Activated T-cell treated with anti-CD3 and anti-CD28 coated beads for 24 hours (primary cell): ENCODE measurements at places on chromosomes 7 and 10.

GRCh38 chr7:83306502-83306901 lies 143.8 kb upstream of the PCLO start:
- DNase-seq: no peak

GRCh38 chr10:76451911-76452310 lies 1020.5 kb downstream of the LRMDA start:
- DNase-seq: no peak

GRCh38 chr10:6813856-6814255 lies 233.8 kb upstream of the PRKCQ start:
- no peak for DNase-seq

- no peak for DNase-seq
These were observed 20.1 kb upstream of the SMNDC1 start for GRCh38 chr10:110324805-110325280.

DNA sequence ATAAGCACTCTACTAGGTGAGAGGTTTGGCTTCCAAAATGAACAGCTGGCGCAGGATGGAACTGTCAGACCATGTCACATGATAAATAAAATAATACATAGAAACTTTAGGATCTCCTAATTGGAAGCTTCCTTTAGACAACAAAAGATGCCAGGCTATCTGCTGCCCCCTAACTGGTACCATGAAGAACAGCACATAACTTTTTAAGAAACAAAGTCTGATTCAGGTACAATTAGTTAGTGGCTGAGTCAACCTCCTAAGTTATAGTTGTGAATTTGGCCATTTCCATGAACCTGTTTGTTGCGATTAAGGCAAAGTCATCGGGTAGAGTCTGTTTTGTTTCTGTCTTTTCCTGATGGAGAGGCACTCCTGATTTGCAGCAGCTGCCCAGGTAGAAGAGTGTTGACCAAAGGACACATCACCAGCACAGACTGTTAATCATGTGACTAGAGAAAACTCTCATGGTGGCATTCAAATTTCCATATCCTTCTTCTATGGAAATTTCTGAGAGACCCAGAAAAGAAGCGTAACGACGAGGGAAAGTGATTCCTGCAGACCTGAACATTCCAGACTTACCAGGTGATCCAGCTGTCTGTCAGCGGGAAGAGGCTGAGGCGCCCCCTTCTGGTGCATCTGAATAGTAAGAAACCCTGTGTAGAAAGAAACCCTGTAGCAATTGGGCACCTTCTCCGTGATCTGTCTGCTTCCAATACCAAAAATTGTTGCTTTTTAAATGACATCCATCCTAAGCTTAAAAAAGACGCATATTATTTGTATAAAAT lies 8.6 kb upstream of the INHBA start:
- DNase-seq: no peak

- DNase-seq: no peak
These were observed 181.9 kb upstream of the MKLN1 start for GRCh38 chr7:131145770-131146169.

GRCh38 chr7:117791877-117792780 lies 81.1 kb downstream of the CTTNBP2 start:
- no peak for DNase-seq

DNA sequence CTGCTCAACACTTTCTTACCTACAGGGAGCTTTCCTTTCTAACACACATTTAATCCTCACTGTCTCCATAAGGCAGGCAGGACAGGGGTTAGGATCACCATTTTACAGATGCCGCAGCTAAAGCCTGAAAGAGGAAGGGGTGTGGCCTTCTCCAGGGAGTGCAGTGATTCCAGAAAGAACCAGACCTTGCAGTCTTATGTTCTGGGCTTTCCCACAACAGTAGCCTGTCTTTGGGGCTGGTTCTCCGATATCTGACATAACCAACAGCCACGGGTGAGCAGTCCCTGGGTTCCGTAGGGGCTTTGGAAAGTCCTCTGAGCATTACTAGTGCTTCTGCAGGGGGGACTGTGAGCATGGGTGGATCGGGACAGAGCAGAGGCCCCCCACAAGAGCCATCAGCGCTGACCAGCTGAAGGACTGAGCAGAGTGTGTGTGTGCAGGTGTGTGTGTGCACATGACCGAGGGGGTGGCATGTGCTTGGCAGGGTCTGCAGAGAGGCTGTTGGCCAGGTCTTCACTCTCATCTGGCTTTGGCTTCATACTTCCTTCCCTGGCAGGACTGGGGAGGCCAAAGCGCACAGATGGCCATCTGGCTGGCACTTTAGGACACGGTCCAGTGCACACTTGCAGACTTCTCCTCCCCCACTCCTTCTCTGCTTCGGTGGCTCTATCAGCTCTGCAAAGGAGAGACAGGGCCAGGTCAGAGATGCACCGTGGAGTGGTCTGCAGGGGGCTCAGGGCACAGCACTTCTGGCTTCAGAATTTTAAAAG lies 400.3 kb downstream of the RPS24 start:
- no peak for DNase-seq

- DNase-seq: no peak
These were observed 16.6 kb upstream of the TAS2R60 start for GRCh38 chr7:143426479-143427142.

DNA sequence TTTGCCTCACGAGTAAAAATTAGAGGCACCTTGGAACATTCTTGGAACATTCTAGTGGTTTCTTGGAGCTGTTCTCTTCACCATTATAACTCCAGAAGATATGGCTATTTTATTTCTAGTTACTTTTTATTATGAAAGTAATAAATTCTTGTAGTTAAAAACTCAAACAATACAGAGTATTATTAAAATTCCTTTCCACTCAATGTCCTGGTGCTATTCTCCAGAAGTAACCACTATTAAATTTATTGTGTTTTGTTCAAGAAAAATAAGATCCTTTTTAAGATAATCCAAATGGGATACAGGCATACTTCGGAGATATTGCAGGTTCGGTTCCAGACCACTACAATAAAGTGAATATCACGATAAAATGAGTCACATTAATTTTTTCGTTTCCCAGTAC lies 68.6 kb downstream of the NOC3L start:
- DNase-seq: no peak

GRCh38 chr7:129739427-129739826 lies 127.9 kb downstream of the NRF1 start:
- no peak for DNase-seq

DNA sequence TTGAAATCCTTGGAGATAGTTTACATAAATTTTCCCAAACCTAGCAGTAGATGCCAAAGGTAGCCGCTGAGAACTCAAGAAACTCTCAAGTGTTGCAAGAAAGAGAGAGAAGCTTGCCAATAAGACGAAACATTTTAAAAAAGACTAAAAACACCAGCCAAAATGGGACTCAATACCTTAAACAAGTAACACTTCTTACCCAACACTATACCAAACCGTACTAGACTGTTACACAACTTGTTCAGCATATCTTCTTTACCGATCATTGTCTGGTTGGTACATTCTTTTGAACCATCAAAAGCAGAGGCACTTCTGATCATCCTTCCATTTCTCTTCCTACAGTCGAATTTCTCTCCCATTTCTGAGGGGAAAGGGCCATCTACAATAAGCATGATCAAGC lies 4.8 kb upstream of the PTPN12 start:
- DNase-seq: no peak

GRCh38 chr10:133229265-133230043 lies 563 bp upstream of the UTF1 start:
- DNase-seq: no peak

- DNase-seq: no peak
These were observed 55.0 kb upstream of the VWDE start for GRCh38 chr7:12458520-12459131.

GRCh38 chr10:13062803-13063202 lies 37.2 kb upstream of the OPTN start:
- DNase-seq: peak; percentile 1

- DNase-seq: no peak
These were observed 549 bp upstream of the DDX50 start for GRCh38 chr10:68900427-68901104.

GRCh38 chr7:22378199-22378980 lies 21.4 kb upstream of the RAPGEF5 start:
- DNase-seq: no peak

- no peak for DNase-seq
These were observed 33.9 kb downstream of the ANXA8 start for GRCh38 chr10:47449979-47450378.

DNA sequence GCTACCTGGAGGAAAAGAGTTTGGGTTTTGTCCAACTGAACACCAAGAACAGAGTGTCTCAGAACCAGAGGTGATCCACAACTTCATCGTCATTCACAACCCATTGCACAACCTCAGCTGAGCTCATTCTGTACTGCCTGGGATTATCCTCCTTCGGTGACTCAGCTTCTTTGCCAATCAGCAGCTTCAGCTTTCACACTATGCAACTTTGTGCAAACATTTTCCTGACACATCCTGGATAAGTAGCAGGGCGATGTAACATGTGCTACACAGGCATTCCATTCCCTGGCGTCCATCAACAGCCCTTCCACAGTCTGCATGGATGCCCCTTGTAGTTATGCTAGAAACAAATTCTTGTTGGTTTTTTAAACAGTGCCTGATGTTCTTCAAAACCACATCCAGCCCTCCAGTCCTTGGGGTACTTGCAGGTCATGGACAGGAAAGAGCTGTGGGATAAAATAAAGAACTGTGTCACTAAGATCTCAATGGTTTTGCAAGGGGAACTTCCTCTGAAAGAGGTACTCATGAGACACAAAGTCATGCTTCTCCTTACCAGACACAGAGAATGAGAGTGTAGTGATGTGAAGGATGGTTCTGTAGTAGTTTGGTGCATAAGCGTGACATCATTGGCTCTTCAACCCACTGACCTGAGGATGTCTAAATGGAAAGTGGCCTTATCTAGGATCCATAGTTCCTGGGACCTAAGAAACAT lies 478.5 kb downstream of the KIF20B start:
- no peak for DNase-seq

DNA sequence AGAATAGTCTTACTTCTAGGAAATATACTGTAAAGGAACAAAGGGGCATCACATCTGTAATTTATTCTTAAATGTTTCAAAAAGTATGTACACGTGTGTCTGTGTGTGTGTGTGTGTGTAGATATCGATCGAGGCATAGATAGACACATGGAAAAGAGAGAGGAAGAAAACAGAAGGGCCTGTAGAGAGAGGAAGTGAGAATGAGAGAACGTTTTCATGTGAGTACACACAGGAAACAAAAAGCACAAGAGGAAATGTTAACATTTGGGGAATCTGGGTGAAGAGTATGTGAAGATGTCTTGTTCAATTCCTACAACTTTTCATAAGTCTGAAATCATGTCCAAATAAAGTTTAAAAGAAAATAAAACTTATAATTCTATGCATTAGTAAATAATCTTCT lies 286.5 kb upstream of the SORCS1 start:
- no peak for DNase-seq

GRCh38 chr7:2505401-2505800 lies 14.2 kb upstream of the LFNG start:
- DNase-seq: no peak

- DNase-seq: no peak
These were observed 225.5 kb downstream of the SFMBT2 start for GRCh38 chr10:7185367-7185690.

GRCh38 chr7:117962366-117962994 lies 89.2 kb upstream of the CTTNBP2 start:
- no peak for DNase-seq

GRCh38 chr10:122304054-122304579 lies 33.0 kb downstream of the BTBD16 start:
- DNase-seq: no peak

- DNase-seq: no peak
These were observed 30.1 kb downstream of the C10orf90 start for GRCh38 chr10:126640401-126640800.

DNA sequence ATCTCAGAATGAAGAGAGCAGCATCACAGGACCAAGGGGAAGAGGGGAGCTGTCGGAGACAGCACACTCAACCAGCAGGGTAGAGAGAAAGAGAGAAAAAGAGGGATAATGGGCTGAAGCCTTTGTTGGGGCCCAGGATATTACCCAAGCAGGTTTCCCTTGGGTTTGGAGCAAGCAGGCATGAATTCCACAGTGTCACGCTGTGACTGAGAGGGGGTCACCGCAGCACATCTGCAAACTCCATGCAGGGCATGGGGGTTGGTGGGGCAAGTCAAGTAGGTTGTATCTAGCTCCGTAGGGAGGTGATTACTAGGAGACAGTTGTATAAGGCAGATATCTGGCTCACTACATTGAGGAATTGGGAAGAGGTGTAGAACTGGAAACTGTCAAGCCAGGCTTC lies 42.2 kb upstream of the SEMA3E start:
- no peak for DNase-seq

- no peak for DNase-seq
These were observed 95.8 kb upstream of the AGBL3 start for GRCh38 chr7:134890246-134891240.

DNA sequence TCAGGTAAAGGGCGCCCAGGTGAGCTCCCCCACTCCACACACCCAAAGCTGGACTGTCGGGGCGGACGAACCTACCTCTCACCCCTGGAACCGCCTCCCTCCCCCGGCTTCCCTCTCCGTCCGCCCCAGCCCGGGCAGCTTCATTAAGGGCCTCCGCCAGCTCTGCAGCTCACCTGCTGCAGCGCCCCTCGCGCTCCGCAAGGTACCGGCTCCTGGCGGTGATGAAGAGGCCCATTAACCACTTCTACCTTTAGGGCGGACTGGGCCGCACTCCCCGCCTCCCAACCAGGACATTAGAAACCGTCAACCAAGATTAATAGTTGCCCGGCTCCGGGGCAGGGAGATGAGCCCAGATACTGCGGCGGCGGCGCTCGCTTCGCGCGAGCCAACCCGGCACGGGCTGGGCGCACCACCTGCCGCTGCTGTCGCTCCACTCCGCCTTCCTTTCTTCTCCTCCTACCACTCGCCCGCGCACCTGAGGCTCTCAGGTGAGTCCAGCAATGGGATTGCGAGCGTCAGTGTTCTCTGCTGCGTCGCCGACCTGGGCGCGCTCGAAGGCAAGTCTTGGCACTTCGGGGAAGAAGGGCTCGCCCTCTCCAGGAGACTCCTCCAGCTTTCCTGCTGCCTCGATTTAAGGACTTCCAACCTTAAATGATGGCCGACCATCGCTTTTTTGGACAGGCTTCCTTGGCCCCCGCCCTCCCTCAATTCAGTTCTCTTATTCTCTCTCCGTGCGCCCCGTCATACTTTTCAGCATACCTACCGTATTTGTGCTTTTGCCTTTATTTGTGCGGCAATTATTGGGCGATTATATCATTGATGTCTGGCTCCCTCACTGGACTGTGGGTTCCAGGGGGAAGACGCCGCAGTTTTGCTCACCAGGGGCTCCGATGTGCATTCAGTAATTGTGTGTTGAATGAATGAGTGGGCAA lies 13.6 kb upstream of the KAZALD1 start:
- no peak for DNase-seq

GRCh38 chr10:101906586-101907183 lies 63.1 kb upstream of the KCNIP2 start:
- DNase-seq: no peak
